Hindlimb muscle (tissue), 1 donor: ENCODE measurements at places on chromosomes 16 and 17.

DNA sequence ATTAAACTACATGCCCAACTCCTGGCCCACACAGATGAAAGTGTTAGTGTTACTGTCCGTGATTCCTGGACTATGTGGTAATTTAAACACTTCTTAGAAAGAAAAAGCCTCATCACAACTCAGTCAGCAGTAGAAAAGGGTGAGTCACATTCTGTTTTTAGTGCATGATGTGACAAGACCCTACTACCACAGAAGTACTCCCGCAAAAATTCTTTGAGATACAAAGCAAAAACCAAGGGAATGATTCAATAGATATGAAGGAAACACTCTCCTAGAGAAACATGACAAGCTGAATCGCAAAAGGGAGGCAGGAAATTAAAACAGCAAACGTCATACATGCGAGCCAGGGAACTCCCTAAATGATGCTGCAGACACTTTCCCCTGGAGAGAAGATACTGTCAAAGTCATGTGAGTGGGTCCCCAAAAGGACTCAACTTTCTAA lies 14.4 kb downstream of the SNN start:
- DNase-seq: no peak

DNA sequence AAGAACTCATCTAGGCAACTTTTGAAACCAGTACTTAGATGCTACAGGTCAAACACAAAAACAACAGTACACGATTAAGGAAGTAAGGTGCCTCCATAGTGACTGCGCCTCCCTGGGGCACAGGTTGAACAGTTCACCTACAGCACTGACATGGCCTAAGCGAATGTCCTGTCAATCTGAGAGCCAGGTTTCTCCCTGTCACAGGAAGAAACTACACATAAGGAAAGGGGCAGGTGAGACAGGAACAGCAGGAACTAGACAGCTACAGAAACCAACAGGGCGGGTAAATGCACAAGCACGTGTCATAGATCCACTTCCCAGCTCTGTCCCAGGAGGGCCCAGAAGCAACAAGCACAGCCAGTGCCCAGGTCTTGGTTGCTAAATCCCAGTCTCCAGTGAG lies 8.0 kb upstream of the ARHGDIA start:
- DNase-seq: no peak

DNA sequence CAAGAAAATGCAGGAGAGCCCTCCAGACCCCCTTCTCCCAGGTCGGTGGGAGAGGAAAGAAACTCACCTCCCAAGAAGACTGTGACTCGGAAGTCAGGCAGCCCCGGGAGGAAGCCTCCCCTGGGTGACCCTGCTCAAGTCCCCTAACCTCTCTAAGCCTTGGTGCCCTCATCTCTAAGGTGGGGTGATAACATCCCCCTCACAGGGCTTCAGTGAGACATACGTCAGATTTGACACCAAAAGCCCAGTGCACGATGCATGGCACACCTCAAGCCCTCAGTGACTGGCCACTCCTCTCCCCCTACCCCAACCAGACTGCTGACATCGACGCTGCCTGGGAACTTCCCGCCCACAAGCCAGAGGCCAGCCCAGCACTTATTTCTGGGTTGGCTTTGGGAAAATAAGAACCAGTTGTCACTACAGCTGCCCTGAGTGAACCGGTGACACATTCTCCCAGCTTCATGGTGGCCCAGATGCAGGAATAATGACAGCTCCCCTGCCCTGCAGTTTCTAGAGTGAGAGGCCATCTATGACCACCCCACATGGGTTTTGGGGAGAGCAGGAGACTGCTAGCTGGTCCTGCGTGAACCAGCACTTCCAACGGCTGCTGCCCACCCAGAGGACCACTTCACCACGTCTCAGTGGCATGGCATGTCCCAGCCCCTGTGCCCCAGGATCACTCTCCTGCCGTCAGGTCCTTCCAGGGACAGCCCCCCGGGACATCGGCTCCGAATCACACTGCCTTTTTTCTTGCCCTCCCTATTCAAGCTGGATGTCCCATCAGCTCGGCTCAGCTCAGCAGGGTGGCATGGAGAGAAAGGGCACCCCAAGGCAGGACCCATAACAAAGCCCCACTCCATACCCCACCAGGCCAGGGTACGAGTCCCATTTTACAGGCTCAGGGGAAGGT lies 9.5 kb downstream of the KNOP1 start:
- DNase-seq: no peak

GRCh38 chr16:85591381-85591780 lies 21.7 kb upstream of the GSE1 start:
- DNase-seq: no peak

DNA sequence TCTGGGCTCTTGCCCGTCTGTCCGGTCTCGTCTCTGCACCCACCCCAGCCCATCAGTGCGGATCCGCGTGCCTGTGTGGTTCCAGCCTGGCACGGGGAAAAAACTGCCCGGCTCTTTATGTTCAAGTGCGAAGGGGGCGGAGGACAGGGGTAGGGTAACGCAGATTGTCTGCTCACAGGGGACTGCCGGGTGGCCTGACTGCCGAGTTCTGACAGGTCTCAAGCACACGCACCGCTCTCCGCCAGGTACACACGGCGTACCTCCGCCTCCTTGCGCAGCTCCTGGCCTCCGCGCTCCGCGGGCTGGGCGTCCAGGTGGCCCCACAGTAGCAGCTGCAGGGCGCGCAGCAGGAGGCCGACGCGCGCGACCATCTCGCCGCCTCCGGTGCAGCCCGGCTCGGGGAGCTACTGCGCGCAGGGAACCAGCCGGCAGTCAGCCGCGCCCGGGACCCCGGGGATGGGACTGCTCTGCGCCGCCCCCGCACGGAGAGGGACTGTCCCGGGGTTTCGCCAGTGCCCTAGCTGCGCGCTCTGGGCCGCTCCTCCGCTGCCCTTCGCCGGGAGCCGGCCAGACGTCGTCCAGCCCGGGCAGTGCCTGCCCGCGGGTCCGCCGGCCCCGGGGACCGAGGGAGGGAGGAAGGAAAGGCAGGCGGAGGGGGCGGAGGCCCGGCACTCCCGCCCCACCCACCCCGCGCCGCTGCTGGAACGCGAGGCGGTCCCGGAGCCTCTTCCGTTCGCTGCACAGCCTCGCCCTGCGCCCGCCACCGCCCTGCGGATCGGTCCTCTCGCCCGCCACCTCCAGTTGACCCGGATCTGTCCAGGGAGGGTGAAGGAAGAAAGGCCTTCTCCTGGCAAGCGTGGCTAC lies at the start of gene MMP28:
Gene MMP28 (minus strand): TSS at position 635 of the 864 bp plus-strand sequence. CDS start 264 bp downstream, at position 371.
- no peak for DNase-seq

- DNase-seq: no peak
These were observed 148.7 kb upstream of the ZFHX3 start for GRCh38 chr16:73196670-73197069.
